ENCODE measurements at places on chromosomes 5 and 9.

DNA sequence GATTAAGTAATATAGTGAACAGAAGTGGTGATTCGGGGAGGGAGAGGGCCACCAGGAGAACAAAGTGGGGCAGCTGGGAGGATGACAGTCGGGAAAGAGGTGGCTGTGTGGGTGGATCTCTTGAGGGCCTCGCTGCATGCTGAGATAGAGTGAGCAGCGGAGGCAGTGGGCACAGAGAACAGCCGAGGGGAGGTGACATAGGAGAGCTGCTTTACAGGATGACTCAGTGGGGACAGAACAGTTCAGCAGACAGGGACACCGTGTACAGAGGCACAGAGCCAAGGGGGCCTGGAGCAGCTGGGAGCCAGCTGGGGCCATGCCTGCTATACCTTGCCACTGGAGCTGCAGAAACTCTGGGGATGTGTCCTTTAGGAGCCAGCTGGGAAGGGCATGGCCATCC is 273.9 kb downstream of the GADD45G start:
- no peak for DNase-seq

GRCh38 chr5:154214371-154215106 is 24.0 kb downstream of the GALNT10 start:
- no peak for DNase-seq

- no peak for DNase-seq
Measured at GRCh38 chr5:120655828-120656435, 191.8 kb downstream of the PRR16 start.

DNA sequence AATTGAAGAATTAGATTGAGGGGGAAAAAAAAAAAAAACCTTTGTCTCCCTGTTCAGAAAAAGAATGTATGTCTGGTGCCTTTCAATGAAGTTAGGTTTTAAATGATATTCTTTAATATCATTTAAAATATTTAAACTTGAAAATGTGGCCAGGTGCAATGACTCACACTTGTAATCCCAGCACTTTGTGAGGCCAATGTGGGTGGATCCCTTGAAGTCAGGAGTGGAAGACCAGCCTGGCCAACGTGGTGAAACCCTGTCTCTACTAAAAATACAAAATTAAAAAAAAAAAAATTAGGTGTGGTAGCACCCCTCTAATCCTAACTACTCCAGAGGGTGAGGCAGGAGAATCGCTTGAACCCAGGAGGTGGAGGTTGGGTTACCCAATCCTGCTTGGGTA is 111.1 kb upstream of the RASA1 start:
- DNase-seq, result no peak

DNA sequence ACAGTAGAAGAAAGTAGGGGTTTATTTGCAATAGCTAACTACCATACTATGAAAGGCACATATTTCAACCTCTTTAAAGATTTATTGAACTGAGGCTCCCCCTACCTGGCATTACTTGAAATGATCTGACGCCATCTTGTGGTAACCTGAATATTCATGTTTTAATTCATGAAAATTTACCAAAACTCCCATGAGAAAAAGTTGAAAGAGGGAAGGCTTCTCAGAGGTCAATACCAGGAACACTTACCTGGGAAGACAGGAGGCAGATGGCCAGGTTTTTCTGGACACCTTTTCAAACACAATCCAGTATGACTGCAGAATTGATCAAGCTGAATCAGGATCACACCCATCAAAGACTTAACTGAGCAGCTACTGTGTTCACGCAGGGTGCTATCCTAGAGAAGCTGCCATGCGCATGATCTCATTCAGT is 9.4 kb downstream of the PRELID2 start:
- DNase-seq, result no peak

- peak; percentile 25 for DNase-seq
Measured at GRCh38 chr5:67156976-67157583, 39.5 kb downstream of the CD180 start.

DNA sequence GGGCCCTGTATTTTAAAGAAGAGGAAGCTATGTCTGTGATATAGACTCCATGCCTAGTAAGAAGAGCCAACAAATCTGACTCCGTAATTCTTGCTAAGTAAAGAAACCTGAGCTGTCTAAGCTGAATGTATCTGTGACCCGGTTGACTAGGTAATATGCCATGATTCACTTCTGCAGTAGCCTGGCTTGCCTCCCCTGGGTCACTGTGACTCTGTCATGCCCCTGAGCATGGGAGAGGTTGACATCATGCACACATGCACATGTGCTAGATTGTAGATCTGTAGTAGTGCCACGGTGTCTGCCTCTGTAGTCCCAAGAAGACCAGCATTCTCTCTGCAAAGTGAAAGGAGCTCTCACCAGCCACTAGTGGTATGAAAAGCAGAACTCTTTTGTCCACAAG is 9.1 kb downstream of the SLC22A5 start:
- DNase-seq, result no peak

GRCh38 chr5:52334367-52334766 is 453.3 kb upstream of the ITGA1 start:
- no peak for DNase-seq

DNA sequence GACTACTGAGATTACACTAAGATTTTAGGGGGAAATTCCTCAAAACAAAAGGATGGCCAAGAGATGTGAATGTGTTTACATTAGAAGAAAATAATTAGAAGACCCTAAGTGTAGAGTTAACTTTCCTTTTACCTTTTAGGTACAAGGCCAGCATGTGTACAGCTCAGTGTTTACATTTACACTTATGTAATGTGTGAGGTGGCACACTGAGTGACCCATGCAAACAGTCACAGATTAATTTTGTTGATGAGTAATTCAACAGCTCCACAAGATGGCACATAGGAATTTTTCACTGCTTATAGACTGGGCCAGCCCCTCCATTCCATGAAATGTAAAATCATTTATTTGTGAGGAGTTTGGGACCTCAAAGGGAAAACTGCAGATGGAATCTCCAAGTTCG is 90.1 kb upstream of the SLC12A2 start:
- DNase-seq, result no peak

GRCh38 chr9:94127806-94128205 is 43.5 kb downstream of the PTPDC1 start:
- no peak for DNase-seq

- no peak for DNase-seq
Measured at GRCh38 chr9:33236571-33236970, 3.4 kb upstream of the SPINK4 start.

DNA sequence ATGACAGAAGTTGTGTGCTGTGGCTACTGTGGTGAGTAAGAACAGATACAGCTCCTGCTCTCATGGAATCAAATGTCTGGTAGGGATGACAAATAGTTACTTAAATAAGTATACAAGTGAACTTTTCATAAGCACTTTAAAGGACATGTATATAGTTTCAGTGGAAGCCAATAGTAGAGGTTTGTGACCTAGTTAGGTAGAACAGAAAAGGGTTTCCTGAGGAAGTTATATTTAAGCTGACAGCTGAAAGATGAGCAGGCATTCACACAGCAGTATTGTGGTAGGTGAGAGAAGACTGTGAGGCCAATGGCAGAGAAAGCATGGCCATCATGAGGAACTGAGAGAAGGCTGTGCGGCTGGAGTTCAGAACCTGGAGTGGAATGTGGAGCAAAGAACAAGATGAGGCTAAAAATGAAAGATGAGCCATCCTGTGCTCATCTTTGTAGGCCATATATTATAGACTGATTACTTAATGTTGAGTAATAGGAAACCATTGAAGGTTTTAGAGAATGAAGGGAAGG is 15.4 kb downstream of the FAM174A start:
- DNase-seq, result no peak

- DNase-seq, result no peak
Measured at GRCh38 chr5:13692172-13692571, 252.3 kb downstream of the DNAH5 start.

- no peak for DNase-seq
Measured at GRCh38 chr5:91007780-91008402, 375.2 kb downstream of the ARRDC3 start.

GRCh38 chr9:130672466-130672865 is 8.1 kb downstream of the PRDM12 start:
- DNase-seq, result no peak

DNA sequence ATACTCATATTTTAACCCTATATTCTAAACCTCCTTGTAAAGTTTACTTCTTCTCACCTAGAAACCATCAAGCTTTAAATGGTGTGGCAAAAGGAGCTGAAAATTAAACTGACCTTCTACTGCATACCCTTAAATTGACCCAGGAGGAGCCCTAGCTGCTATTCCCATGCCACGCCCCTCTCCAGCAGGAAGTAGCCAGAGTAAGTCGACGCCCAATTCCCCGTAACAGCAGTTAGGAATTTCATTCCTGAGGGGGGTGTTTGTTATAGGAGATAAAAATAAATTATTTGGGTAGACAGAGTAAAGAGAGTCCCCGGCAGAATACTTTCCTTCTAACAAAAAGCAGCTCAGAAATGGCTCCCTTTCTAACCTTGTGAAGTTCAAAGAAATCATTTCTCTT is 111.8 kb upstream of the FAM174A start:
- no peak for DNase-seq

Measured in stimulated activated CD8-positive, alpha-beta memory T cell treated with anti-CD3 and anti-CD28 coated beads, Interleukin-15, amount 100 ng/mL, for 1 hour (primary cell).